SJCRH30 (cell line): ENCODE measurements at places on chromosomes 2 and 18. TPM values are rescaled to one million over a fixed set of nuclear protein-coding genes. Genes with fewer than 3 reads are reported as not detected.

GRCh38 chr18:15005313-15006130, 257.6 kb downstream of the ANKRD30B start:
- no peak overlapping the region for H3K27ac ChIP-seq
- no peaks in the 10 kb centered on the region for H3K36me3 ChIP-seq

DNA sequence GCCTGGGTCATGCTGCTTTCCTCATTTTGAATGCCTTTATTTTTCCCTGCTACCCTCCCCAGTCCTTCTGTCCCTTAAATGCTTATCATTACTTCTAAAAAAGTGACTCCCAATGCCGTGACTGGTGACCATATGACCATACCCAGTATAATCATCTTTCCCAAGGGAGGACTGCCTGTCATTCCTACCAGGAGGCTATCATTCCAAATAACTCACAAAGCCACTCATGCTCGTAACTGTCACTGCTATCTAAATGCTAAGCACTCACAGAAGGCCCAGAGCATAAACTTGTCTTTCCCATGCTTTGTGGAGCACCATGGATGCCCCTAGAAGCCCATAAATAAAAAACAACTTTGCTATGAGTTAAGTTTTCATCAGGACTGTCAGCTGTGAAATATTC, 38.7 kb upstream of the CREB1 start:
- no peak for DNase-seq
- no peaks in the 10 kb centered on the region for H3K27me3 ChIP-seq
- H3K27ac ChIP-seq = no peak overlapping the region
- H3K4me3 ChIP-seq = no peak overlapping the region
- no peaks in the 10 kb centered on the region for H3K4me1 ChIP-seq

DNA sequence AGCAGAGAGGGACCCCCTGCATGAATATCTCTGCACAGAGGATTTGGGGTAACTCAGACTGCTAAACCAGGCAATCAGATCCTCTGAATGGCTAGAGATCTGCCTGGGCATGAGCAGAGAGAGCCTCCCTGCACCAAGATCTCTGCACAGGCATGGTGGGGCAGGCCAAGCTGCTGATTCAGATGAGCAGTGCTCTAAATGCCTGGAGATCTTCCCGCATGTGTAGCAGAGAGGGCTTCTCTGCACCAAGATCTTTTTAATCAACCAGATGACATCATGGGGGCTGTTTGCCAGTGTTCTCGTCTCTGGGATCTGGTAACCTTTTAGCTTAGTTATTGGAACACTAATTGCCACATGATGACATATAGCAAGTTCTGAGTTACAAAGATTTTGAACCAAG, 301.3 kb upstream of the GALNT5 start:
- no peak for DNase-seq
- no peak overlapping the region for H3K27ac ChIP-seq

DNA sequence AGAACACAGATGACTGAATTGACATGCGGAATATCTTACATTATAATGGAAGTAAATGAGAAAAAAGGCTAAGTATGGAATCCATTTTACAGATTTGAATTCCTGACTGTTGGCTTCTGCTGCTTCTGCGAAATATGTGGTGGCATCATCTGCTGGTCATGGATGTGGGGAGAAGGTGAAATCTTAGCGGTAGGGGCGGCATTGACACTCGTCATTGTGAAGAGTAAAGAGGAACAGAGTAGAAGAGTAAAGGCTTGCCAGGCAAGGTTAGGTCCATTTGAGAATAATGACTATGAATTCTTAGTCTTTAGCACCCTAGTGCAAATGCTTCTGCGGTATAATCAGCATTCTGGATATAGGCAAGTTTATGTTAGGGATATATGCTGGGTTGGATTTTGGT, 32.4 kb downstream of the ACTR3 start:
- H3K4me1 ChIP-seq = no peaks in the 10 kb centered on the region
- peaks cover 47% of the 10 kb centered on the region for H3K36me3 ChIP-seq
- H3K4me3 ChIP-seq = no peak overlapping the region
- no peak overlapping the region for H3K27ac ChIP-seq

DNA sequence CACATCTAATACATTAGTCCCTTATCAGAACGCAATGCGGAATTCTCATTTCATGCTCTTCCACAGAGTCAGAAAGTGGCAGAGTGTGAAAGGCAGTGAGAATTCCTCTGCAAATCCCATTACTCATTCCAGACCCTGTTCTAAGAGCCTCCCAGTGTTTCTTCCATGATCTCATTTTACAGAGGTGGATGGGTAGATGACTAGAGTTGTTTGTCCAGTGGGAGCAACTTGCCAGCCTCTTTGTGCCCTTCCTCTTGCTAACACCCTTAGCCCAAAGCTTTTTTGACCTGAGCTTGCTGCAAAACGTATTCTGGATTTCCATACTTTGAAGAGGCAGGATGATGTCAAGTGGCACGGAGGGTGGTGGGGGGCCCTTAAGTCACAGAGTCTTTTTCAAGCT, 467.7 kb upstream of the RGPD4 start:
- no peak overlapping the region for H3K4me3 ChIP-seq
- no peaks in the 10 kb centered on the region for H3K4me1 ChIP-seq
- no peak for DNase-seq
- no peak overlapping the region for H3K27ac ChIP-seq
- no peaks in the 10 kb centered on the region for H3K36me3 ChIP-seq

DNA sequence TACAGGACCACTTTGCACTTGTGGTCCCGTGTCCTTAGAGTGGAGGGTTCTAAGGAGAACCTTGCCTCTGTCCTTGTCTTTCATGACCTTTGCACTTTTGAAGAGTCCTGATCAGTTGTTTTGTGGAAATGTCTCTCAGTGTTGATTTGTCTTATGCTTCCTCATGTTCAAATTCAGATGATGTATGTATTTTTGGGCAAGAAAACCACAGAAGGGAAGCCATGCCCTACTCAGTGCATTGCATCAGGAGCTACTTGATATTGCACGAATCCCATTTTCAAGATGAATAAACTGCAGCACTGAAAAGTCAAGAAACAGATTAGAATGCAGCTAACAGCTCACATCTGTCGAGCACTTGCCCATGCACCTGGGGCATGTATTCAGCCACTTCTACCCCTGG, 152.2 kb downstream of the INHBB start:
- peaks cover 7% of the 10 kb centered on the region; the same call in 1 of the 2 replicates for H3K27me3 ChIP-seq
- DNase-seq = no peak
- H3K27ac ChIP-seq = no peak overlapping the region
- H3K4me1 ChIP-seq = no peaks in the 10 kb centered on the region
- no peak overlapping the region for H3K4me3 ChIP-seq
- no peaks in the 10 kb centered on the region for H3K36me3 ChIP-seq

DNA sequence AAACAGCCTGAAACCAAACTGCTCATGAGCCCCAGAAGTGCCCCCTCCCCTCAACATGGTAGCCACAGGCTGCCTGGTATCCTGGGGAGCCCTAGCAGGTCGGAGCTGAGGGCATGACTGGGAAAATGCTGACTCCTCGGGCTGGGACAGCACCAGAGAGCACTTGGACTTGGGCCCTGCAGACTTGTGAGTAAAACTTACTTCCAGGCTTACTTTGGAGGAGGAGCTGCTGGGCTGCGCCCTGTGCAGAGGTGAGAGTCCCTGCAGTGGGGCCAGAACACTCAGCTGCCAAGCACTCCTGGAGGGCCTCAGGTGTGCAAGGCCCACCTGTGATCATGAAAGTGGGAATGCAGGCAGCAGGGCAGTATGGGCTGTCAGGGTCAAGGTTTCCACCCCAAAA, 119.4 kb downstream of the SEPTIN10 start:
- peaks cover 28% of the 10 kb centered on the region for H3K4me1 ChIP-seq
- no peak for DNase-seq
- no peaks in the 10 kb centered on the region for H3K27me3 ChIP-seq
- H3K36me3 ChIP-seq = no peaks in the 10 kb centered on the region
- H3K4me3 ChIP-seq = no peak overlapping the region

DNA sequence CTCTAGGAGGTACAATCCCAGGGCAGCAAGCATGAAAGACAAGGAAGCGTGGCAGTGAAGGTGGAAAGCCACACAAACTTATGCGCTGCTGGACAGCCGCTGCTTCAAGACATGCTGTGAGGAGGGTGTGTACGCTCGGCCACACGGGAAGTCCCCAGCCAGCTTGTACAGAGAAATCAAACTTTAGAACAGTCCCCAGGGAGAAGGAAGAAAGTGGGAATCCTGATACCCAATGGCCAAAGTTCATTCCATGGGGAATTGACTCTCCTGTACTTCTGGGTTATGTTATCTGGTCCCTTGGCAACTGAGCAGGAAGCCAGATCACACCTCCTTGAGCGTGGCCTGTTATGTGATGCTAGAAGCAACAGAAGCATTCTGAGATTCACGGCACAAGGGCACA, 86.1 kb upstream of the BOD1L2 start:
- no peak overlapping the region for H3K4me3 ChIP-seq
- no peaks in the 10 kb centered on the region for H3K27me3 ChIP-seq
- no peak for DNase-seq
- H3K36me3 ChIP-seq = no peaks in the 10 kb centered on the region

DNA sequence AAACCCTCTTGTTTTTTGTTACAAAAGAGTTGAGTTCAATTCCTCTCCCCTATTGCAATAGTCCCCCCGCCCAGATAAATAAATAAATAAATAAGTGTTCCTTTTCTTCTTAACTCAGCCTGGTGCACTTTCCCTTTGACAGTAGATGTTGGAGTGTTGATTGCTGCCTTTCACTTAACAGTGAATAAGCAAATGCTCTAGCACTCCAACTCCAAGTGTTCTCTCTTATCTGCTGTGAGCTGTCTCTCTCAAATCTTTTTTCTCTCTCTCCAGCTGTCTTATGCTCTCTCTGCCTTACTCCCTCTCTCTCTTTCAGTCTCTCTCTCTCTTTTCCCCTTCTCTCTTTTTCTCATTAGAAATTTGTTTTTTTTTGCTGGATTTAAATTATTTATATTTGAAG, 216.7 kb downstream of the TMX3 start:
- H3K36me3 ChIP-seq = no peaks in the 10 kb centered on the region
- no peak for DNase-seq
- H3K27me3 ChIP-seq = no peaks in the 10 kb centered on the region
- no peak overlapping the region for H3K4me3 ChIP-seq
- no peak overlapping the region for H3K27ac ChIP-seq

DNA sequence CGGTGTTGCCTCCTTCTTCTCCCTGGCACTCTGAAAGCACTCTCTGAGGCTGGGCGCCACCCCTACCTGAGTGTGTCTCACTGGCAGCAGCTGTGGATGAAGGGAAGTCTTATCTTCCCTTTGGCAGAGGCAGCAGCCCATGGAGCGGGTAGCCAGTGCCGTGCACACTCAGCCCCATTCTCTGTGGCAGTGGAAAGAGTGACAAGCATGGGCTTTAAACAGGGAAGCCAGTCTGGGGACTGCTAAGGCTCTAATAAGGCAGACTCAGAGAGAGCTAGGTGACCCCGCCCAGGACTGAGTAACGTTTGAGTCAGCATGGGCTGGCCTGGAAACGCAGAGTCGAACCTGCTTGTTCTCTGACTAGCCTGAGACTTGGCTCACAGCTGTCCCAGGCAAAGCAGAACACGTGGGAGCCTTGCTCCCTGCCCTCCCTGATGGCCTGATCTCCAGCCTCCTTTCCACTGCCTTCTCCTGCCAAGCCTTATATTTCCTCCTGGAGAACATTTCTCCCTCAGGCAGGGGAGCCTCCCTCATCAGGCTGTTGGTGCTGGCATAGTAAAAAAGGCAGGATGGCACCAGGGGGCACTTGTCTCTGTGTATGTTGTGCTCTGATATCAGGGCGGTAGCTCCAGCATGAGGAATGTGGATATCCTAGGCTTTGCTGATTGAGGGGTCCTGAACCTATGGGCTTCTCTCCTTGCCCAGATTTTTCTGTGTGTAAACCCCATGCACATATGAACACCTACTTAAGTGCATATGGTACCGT, 93.9 kb upstream of the LGALSL start:
- no peak overlapping the region for H3K27ac ChIP-seq
- peak; percentile 62 for DNase-seq
- H3K27me3 ChIP-seq = no peaks in the 10 kb centered on the region

- H3K27ac ChIP-seq = no peak overlapping the region
- H3K4me3 ChIP-seq = no peak overlapping the region
- H3K36me3 ChIP-seq = no peaks in the 10 kb centered on the region
- peaks cover under 1% of the 10 kb centered on the region; the same call in 1 of the 2 replicates for H3K4me1 ChIP-seq
- DNase-seq = no peak
Observed at GRCh38 chr2:105412584-105412983, 13.7 kb upstream of the FHL2 start.

- no peaks in the 10 kb centered on the region for H3K27me3 ChIP-seq
- no peaks in the 10 kb centered on the region for H3K4me1 ChIP-seq
- no peak overlapping the region for H3K27ac ChIP-seq
- DNase-seq = no peak
- peaks cover 59% of the 10 kb centered on the region for H3K36me3 ChIP-seq
- H3K4me3 ChIP-seq = no peak overlapping the region
Observed at GRCh38 chr2:170965446-170966225, 36.6 kb downstream of the GORASP2 start.

- H3K4me3 ChIP-seq = no peak overlapping the region
- H3K27ac ChIP-seq = no peak overlapping the region
- DNase-seq = peak; percentile 23
- H3K36me3 ChIP-seq = no peaks in the 10 kb centered on the region
- H3K27me3 ChIP-seq = no peaks in the 10 kb centered on the region
Observed at GRCh38 chr18:63788447-63789096, 13.4 kb downstream of the SERPINB7 start.

DNA sequence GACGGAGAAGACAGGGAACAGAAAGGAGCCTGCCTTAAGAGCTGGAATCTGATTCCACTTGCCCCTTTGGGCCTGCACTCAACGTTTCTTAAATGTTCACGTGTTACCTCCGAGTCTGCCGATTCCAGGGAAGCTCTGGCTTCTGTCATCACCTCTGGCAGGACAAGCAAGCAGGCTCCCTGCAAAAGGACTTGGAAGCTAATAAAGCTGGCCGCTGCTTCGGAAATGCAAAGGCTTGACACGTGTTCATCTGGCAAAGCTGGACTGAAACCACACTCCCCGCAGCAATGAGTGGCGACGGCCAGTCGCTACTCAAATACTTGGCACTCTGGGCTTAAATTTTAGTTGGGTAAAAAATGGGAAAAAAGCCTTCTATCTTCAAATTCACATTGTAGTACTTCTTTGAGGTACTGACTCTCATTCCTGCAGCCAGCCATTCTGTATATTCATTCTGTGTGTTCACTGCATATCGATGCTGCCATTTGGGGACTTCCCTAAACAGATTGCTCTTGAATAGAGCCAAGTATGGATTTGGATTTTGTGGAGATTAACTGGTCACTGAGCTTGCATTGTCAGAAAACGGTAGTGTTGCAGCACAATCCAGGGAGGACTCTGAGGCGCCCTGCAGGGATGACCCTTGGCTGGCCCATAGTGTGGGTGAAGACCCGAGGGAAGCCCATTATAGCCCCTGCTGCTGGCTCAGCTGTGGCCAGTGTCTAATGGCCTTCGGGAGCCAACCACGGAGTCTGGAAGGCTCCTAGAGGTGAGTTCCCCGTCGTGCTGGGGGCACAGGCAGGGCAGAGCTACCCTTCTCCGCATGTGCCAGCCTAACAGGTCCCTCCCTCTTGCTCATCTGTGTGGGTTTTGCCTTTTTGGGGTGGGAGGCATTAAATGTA, 231.5 kb downstream of the PRKCE start:
- no peaks in the 10 kb centered on the region for H3K27me3 ChIP-seq
- no peak overlapping the region for H3K27ac ChIP-seq
- DNase-seq = no peak
- 0 out of 2 replicates have a peak, but pooled peaks cover 7% of the 10 kb centered on the region for H3K4me1 ChIP-seq

The NRP2 gene
- total RNA-seq = 57.5 and 76.4 TPM in 2 replicates

The TUBB8B gene
- not detected in 2 replicates for total RNA-seq

The SPDYA gene
- total RNA-seq = 0.51 and 0.83 TPM in 2 replicates

The SULT1C2 gene
- not detected in 2 replicates for total RNA-seq

The HJURP gene
- total RNA-seq = 86.1 and 90.8 TPM in 2 replicates
